ENCODE measurements at places on chromosomes 3 and 15.

DNA sequence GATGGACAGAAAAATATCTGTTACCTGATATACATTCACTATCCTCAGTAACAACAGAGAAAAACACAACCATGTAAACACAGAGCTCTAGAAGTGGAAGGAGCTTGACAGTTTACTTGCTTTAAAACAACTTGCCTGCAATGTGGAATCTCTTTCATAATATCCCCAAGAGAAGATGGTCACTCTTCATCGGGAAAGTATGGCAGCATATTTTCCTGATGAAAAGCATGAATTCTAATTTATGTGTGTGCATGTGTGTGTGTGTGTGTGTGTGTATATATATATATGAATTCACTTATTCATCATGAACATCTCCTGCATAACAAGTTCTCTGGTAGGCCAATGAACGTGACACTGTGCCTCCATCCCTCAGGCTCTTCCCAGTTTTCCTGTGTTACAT lies 81.2 kb downstream of the EFL1 start:
- DNase-seq, result no peak

- no peak for DNase-seq
Measured at GRCh38 chr3:31102196-31102879, 207.9 kb upstream of the GADL1 start.

DNA sequence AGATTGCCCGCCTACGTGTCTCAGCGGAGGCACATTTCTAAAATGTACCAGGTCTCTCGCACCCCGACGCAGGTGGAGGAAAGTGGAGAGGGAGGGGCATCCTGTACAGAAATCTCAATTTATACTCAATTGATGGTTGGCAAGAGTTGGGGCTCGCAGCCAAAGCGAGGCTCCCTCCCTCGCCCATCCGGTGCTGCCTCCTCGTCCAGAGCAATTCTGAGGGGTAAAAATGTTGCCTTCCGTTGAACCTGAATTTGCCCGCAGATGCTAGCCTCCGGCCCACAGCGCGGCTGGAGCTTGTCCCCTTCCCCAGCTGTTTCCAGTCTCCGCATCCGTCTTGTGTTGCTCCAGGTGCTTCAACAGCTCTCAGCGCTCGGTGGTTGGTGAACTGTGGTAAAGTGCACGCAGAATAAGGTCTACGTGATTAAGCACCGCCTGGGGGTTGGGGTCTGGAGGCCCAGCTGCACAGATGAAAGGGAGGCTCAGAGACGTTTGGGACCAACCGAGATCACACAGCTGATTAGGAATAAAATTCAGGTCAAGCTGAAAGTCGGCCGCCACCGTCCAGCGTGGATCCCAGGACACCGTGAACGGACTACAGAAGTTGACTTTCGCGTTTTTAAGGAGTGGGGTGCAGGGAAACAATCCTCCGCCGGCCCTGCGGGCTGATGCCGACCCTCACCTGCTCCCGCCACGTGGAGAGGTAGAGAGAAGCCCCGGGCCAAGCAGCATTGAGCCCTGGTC lies 846 bp upstream of the POLG start:
- no peak for DNase-seq

DNA sequence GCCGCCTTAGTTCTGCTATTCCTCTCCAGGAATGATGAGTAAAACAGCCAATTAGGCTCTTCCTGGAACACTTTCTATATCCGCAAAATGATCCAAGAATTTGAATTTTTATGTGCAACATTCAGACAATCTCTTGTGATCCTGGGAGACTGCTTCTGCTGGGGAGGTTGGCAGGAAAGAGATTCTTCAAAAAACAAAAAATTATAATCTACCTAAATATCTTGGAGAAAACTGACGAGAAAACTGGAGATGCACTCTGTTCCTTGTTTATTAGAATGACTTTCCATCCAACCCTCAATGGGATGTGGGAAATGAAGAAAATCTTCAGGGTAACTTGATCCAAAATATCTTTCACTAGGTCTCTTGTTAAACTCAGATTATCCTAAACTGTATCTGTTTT lies 346.3 kb upstream of the UBE2E2 start:
- DNase-seq, result no peak

DNA sequence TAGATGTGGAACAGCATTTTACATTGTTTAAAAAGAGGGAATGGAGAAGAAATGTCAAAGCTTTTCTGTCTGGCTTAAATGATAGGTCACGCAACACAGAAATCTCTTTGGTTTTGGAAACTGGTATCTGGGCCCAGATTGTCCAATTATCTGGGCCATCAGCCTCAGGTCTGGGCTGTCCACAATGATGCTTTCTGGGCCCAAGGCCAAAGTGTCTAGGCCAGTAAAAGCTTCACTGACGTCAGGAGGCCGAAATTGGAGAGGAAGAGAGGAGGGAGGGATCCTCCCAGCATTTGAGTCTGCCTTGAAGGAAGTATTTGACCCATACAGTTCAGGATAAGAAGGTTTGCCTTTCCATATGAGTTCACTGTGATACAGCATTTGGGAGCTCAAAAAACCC lies 60.7 kb upstream of the ALDH1A3 start:
- DNase-seq, result no peak

GRCh38 chr3:117630469-117630868 lies 920.9 kb downstream of the TUSC7 start:
- no peak for DNase-seq

GRCh38 chr15:99151156-99151555 lies 46.3 kb downstream of the SYNM start:
- no peak for DNase-seq

GRCh38 chr3:41794748-41795589 lies 166.9 kb downstream of the ULK4 start:
- DNase-seq, result no peak

GRCh38 chr3:17075907-17076306 lies 191.2 kb downstream of the PLCL2 start:
- DNase-seq, result no peak

DNA sequence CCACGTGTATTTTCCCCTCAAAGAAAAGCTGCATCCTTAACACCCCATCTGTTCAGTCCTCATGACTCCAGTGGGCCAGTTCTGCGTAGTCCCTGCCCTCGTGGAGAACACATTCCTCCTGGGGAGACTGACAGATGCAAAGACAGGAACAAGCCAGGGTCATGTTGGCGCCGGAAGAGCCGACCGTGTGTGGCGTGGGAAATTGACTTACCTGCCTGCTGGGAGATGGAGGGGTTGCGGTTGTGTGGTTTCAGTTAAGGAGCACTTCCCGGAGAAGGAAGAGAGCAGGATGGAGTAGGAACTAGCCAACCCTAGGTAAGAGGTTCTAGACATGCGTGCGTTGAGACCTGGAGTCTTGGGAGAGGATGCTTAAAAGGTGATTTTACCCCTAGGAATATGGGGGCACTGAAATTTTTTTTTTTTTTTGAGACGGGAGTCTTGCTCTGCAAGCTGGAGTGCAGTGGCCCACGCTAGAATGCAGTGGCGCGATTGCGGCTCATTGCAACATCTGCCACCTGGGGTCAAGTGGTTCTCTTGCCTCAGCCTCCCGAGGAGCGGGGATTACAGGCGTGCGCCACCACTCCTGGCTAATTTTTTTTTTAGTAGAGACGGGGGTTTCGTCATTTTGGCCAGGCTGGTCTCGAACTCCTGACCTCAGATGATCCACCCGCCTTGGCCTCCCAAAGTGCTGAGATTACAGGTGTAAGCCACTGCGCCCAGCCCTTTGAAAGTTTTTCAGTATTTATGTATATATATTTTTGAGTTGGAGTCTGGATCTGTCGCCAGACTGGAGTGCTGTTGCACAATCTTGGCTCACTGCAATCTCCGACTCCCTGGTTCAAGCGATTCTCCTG lies 1.4 kb downstream of the VHL start:
- DNase-seq, result no peak

GRCh38 chr15:60568301-60568742 lies 89.4 kb upstream of the ICE2 start:
- no peak for DNase-seq

DNA sequence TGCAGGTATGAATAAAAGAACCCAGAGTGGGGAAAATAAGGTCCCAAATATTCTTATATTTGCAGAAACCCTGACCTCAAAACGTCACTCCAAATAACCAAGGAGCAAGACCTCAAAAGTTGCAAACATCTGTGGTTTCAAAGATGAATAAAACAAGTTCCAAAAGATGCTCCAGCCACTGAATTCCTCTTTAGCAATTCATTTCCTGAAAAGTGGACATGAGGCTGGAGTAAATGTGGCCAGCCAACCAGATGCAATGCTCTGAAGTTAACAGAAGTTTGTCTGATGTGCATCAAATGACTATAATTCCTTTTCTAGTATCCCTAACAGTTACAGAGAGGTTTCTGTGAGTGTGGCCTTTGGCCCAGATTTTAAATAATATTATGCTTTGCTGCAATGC lies 71.2 kb upstream of the WNT5A start:
- no peak for DNase-seq

DNA sequence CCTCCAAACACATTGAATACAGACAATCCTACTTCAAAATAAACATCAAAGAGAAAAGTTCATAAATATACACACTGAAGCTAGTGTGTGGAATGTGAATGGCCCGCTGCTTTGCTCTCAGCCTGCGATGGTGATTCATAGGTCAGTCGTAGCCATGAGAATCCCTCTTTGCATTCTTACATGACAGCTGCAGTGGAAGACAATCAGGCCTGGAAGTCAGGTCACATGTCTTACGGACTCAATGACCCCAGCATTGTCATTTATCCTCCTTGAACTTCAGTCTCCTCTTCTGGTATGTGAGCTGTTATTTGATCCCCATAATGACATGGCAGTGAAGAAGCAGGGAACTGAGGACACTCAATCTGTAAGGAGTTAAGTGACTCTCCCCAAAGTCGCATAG lies 217.8 kb upstream of the EOMES start:
- no peak for DNase-seq

DNA sequence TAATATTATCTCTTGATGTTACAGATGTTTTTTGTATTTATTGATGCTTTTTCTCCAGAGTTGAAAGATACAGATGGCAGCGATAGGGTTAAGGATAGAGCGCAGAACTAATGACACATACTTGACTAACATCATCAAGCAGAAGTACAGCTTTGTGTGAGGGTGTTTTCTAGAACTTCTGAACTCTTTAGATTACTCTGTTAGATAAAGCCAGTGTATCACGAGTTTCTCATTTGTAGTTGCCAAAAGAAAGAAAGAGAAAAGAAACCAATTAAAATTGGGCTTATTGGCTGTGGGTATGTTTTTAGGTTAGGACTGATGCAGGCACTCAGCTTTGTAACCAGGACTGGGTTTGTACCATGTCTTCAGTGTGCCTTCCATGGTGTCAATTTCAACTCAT lies 6.6 kb upstream of the GPR171 start:
- no peak for DNase-seq

- DNase-seq, result no peak
Measured at GRCh38 chr3:50185230-50185629, 6.2 kb upstream of the GNAT1 start.

DNA sequence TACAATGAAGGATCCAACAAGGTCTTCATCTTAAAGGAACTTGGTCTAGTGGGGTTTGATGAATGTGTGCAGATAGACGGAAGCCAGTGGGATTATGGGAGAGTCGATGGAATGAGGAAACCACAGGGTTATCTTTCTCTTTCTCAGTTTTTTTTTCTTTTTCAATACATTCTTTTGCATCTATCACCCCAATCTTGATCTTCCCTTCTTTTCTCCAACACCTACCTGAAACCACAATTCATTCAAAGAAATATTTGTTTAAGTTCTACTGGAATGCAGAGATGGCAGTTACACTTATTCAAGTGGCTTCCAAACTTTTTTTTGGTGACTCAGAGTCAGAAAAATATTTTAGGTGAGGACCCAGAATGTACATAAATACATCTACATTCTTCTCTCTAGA lies 1.7 kb downstream of the TMEM212 start:
- no peak for DNase-seq

GRCh38 chr15:59687836-59688235 lies 1.3 kb downstream of the BNIP2 start:
- DNase-seq, result no peak

GRCh38 chr3:22893644-22894325 lies 309.3 kb upstream of the UBE2E2 start:
- no peak for DNase-seq

GRCh38 chr15:95620934-95621579 lies 709.4 kb upstream of the NR2F2 start:
- DNase-seq, result no peak

DNA sequence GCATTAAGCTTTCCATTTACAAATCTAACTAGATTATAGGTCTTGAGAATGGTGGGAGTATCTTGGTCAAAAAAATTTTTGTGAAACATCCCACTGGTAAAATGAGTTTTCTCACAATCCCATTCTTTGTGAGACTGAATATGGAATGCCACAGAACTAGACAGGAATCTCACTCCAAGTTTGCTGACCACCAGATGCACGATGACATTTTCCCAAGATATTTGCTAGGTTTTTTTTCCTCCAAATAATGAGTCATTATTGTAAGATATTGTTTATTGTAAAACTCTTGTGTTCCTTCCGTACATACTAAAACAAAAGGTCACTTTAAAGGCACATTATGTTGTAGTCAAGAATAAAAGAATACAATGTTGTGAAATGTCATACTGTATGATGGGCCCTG lies 53.9 kb downstream of the COPS2 start:
- no peak for DNase-seq

GRCh38 chr15:55676507-55676906 lies 66.4 kb downstream of the PRTG start:
- no peak for DNase-seq

DNA sequence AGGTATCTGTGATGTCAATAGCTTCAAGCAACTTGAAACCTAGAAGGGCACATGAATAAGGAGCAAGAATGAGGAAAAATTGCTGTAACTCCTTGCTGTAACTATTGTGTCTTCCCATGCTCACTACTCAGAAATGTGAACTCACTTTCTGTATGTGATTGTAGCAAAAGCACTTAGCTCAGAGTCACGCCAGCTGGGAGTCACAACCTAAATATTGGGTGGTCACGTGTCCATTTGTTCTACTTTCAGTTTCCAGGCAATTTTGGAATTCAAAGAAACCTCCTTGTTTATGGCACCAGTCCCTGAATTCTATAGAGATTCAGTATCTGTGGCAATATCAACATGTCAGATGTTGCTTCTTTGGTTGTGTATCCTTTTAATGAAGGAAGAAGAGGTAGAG lies 241.6 kb upstream of the AZI2 start:
- no peak for DNase-seq

DNA sequence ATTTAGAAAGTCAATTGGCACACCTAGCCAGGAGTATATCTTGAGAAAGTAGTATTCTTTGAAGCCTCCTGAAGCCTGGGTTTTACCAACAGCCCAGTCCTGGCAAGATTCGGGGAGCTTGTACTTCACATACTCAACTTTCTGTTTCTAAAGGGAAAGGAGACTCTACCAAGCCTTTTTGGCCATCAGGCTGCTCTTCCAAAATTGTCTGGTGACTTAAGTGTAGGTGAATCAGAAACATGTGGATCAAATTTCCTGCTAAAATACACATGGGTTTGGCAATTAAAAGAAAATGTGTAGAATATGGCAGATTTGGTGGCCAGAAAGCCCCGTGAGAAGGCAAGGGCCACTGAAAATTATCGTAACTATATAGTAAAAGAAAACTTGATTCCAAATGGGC lies 15.9 kb upstream of the GREM1 start:
- DNase-seq, result no peak

Data from DMS153 (cell line).